ENCODE measurements at places on chromosomes 5 and 9.

GRCh38 chr5:101915554-101915953, 380.5 kb downstream of the SLCO4C1 start:
- DNase-seq: no peak

- no peak for DNase-seq
Observed at GRCh38 chr9:27352457-27353165, 55.7 kb upstream of the EQTN start.

- DNase-seq: no peak
Observed at GRCh38 chr9:120710110-120710981, 3.9 kb downstream of the MEGF9 start.

DNA sequence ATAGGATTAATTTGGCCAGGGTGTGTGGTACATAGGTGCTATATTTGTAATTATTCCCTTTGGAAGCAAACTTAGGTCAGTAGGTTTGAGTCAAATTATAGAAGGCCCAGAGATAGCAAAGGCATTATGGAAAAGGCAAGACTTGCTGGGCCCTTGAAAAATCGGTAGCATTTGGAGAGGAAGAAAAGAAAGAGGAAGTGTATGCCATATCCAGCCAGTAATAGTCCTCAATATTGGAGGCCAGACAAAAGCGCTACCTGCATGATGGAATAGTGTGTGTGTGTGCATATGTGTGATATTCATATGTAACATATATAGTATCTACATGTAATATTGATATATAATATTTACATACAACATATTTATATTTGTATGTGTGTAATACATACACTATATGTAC, 146.1 kb downstream of the GHR start:
- no peak for DNase-seq

DNA sequence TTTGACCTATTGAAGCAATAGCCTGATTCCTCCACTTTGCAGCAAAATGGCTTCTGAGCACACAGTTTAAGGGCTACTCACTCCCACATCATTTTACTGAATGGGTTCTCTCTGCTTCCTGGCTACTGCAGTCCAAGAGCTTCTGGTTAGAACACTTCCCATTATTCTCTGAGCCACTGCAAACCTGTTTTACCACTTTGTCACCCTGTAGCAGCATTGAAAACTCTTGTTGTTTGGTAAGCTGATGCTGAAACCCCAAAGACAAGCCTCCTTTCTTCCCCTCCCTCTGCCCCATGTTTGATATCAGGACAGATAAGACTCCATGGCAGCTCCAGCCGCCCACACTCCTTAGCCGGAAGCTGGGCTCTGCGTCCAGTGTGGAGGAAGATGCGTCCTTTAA, 84.4 kb upstream of the RARS1 start:
- no peak for DNase-seq

- no peak for DNase-seq
Observed at GRCh38 chr5:157286761-157287211, 20.9 kb downstream of the CYFIP2 start.

DNA sequence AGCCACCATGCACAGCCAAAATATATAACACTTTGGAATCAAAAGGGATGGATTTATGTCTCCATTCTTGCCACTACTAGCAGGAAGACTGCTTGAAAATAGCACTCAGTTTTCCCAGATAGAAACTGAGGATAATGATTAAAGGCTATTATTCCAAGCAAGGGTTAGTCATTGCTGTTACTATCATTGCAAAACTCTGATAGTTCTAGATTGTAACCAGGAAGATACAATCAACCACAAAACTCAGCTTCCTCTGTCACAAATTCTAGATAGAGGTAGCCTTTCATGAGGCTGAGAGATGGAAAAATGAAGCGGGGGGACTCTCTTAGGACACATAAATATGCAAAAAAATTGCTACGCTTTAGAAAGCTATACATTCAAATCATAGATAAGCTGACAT, 3.1 kb downstream of the ANXA1 start:
- DNase-seq: no peak

- DNase-seq: no peak
Observed at GRCh38 chr5:34721327-34721726, 65.2 kb downstream of the RAI14 start.

GRCh38 chr9:36949466-36949865, 84.6 kb downstream of the PAX5 start:
- DNase-seq: no peak

GRCh38 chr5:101878190-101878589, 417.9 kb downstream of the SLCO4C1 start:
- no peak for DNase-seq

DNA sequence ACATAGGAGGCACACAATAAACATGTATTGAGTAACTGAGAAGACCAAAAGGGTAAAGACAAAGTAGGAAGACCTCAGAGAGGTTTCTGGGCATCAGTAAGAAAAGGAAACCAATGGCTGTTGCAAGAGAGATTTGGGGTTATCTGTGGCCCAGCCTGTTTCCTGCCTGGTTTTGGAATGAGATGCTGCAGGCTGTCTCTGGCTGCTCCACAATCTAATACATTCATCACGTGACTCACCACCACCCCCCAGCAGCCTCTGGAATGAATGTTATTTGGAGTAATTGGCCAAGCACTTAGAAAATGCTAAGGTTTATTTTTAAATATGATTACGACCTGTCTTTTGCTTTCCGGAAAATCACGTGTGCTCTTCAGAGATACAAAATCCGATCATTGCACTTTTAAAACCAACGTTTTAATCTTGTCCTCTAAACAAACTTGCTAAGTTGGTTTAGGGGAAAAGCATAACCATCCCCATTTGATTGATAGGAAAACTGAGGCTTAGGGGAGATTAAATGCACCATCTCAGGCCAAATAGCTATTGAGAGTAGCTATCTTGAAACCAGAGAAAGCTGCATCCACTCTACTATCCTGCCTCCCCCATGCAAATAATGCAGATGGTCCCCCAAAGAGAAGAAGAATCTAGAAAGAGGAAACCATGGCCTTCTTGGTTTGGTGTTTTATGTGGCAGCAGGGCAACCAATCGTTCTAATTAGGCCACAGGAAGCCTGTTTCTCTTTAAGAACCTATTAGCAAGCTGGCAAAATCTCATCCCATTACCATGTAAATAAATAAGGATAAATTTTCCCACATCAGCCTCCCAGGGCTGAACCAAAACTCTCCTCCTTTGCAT, 151.8 kb upstream of the ADRA1B start:
- no peak for DNase-seq

DNA sequence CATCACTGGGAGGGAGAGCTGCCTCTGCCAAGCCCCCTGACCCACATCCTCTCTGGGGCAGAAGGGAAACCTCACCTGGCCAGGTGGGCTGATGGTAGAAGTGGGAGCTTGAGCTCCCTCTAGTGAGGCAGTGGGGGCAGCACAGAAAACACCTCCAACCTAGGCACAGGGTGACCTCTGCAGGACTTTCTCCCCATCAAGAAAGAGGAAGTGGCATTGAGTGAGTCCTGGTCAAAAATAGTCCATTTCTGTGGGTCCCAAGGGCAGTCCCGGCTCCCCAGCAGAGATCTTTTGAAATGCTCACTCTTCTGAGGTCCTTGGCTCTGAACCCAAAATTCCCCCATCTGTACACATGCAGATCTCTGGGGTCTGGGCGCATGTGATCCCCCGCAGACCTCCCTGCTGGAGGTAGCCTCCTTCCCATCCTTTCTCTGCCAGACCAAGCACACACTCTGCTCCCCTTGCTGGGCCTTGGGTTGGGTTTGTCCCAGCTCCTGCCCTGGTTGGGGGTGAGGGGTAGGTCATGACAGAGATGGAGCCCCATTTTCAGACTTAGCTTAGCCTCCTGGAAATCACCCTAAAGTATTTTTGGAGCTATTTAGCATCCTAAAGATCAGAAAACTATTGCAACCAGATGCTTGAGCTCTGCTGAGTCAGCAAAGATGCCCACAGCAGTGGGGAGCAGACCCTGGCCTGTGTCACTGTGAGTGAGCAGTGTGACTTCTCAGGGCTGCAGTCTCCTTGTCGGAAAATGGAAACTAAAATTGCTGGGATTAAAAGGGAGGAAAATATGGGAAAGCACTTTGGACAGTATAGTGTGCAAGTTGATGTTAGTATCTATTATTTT, 41.6 kb upstream of the LCP2 start:
- DNase-seq: no peak

DNA sequence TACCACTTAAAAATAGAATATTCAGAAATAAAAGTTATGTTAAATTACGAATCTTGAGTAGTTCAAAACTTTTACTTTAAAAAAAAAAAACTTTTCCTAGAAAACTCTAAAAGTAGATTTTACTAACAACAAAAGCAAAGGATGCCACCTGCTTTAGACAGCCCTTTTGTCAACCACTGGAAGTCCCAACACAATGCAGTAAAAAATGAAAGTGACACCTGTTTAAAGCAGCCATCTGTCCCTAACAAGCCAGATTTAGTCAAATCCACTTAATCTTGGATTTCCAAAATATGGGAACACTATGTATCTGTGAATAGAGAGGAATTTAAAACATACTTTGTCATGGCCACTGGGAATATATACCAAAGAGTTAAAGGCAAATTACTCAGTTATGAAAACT, 3.8 kb downstream of the RFX3 start:
- DNase-seq: no peak

DNA sequence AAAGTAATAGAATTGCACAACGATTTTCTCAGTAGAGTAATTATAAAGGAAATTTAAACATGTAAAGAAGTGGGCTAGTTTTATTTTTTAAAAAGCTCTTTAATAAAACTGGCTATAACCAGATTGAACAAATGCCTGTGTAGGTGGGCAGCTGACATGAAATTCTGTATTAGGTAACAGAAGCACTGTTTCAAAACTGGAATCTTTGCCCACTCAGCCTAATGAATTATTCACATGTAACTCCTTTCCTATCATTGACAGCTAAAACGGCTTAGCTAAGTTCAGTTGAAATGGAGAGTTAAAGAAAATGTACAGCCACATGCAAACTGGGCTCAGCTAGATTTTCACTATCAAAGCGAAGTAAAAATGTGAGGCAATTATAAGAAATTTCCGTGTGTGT, 1300.1 kb upstream of the ACO1 start:
- DNase-seq: no peak

GRCh38 chr5:59158165-59158564, 575.3 kb downstream of the RAB3C start:
- DNase-seq: no peak

GRCh38 chr9:99070681-99071080, 34.2 kb upstream of the TGFBR1 start:
- DNase-seq: no peak

DNA sequence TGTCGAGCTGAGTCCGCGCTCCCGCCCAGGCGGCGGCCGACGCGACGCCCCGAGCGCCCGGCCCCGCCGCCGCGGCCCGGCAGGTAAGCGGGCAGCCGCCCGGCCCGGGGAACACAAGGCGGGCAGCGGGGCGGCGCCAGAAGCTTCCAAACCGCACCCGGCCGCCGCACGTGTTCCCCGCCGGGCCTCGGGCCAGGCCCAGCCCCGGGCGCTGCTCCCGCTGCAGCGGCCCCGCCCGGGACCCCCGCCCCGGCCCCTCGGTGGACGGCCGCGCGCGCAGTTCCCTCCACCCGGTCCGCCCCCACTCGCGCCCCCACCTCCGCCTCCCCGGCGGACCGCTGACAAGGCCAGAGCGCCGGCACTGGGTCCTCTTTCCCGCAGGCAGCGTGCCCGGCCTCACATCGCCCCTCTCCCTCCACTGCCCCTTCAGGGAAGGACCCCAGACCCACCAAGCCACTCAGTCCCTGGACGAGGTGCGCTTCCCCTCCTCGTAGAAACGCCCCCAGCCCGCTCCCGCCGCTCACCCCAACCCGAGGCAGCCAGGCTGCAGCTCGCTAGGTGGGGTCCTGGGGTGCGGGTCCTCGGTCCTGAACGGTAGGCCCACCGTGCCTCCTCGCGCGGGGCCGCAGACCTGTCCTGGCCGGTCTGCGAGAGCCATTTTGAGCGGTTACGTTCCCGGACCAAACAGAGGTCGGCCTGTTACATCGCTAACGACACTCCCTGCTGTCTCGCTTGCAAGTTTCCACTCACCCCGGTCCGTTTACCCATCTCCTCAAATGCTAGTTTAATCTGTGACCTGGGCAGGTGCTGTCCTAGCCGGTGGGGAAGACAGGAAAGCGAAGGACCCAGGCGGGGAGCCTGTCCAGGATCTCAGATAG, 475 bp downstream of the WDR5 start:
- peak; percentile 72 for DNase-seq

GRCh38 chr5:8726383-8727036, 819.4 kb downstream of the SEMA5A start:
- peak; percentile 49 for DNase-seq

DNA sequence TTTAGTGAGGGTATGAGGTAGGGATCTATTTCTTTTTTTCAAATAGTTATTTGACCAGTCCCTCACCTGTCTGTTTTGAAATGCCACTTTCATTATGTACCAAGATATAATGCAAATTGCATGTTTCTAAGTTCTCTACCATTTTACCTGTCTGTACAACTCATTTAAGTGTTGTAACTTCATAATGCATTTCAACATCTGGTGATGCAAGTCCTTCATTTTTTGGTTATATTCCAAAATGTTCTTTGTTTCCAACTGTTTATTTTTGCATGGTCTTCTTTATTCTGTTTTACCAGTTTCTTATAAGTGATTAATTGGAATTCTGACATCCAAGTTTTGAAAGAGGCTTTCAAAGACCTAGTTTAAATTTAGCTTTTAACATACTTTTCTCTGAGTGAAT, 26.8 kb downstream of the TDRD7 start:
- DNase-seq: no peak

DNA sequence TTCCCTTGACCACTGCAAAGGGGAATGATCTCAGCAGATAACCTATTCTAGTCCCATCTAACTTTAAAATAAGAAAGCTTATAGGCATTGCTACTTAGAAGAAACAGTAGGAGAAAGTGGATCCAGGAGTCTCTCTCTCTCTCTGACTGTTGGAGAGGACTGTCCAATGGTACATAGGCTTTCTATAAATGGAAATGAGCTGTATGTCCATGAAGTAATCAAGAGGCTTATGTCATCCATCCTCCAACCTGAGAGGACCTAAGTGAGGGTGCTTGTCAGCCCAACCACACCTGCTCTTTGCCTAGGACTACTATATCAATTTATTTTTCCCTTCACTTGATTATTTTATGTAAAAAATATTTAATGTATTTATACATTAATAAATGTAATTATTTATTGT, 172.3 kb downstream of the PAPPA start:
- no peak for DNase-seq

GRCh38 chr9:93809204-93809940, 145.8 kb downstream of the BARX1 start:
- no peak for DNase-seq

- DNase-seq: no peak
Observed at GRCh38 chr9:104849023-104849422, 78.9 kb downstream of the ABCA1 start.

GRCh38 chr5:5188376-5189050, 48.4 kb downstream of the ADAMTS16 start:
- no peak for DNase-seq

GRCh38 chr5:149301744-149302380, 30.2 kb downstream of the AFAP1L1 start:
- DNase-seq: no peak

- peak; percentile 17 for DNase-seq
Observed at GRCh38 chr9:126156898-126157297, 169.7 kb upstream of the MVB12B start.

- no peak for DNase-seq
Observed at GRCh38 chr9:110199643-110200042, 8.3 kb downstream of the C9orf152 start.

DNA sequence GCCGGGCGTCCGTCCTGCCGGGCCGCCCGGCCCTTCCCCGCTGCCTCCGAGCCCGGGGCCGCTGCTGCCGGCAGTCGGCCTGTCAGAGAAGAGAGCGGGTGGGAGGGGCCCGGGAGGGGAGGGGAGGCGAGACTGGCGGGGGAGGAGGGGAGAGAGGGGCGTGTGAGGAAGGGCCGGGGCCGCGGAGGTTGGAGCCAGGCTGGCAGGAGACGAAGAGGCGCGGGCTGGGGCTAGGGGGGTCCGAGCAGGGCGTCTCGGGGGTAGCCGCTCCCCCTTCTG, 570 bp downstream of the CREBRF start:
- no peak for DNase-seq

GRCh38 chr5:139745800-139746690, 49.6 kb upstream of the PSD2 start:
- peak; percentile 87 for DNase-seq
